ENCODE measurements at places on chromosomes 5 and 9. TPM values are rescaled to one million over a fixed set of nuclear protein-coding genes. Genes with fewer than 3 reads are reported as not detected.

MYMK gene
- not detected for total RNA-seq

MOB3B gene
- under 0.01 TPM for total RNA-seq

SNCB gene
- 0.09 TPM for total RNA-seq

BRD9 gene
- 57.5 TPM for total RNA-seq

SPATA31D4 gene
- not detected for total RNA-seq

Measured in endothelial cell of coronary artery (primary cell).